Astrocyte (in vitro differentiated cells and primary cell): ENCODE measurements at places on chromosomes 5 and 9.

GRCh38 chr5:32099486-32100035 lies 74.6 kb downstream of the GOLPH3 start:
- no peak for DNase-seq

DNA sequence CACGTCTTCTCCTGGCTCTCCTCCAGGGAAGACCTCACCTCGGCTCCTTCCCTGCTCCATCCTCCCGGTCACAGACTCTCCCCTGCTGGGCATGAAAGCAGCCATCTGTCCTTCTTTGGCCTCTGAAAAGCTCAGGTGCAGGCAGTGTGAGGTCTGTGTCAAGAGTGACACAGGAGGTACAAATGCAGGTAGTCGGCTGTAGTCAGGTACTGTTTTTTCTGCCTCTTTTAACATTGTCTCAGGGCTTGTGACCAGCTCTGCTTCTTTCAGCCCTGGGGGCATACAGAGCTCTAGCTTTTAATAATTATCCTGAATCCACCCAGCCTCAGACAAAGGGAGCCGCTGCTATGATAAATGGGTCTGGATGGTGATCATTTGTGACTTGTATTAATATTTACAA lies 46.4 kb downstream of the C5orf15 start:
- no peak for DNase-seq

DNA sequence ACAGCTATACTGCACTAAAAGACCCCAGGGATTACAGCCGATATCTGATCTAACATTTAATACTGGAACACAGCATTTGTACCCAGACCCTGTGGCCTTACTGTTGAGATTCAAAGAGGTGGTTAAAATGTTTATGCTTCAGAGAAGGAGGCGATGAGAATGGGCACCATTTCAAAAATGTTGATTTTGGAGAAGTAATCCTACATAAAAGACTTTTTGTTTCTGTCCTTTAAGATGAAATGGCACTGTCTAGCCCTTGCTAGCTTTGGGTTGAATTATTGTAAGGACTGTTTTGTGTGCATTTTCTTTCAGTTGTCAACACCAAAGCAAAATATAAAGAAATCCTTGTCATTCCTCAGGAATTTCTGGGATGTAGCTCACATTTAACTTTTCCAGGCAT lies 288.5 kb upstream of the ANKH start:
- DNase-seq, result no peak

DNA sequence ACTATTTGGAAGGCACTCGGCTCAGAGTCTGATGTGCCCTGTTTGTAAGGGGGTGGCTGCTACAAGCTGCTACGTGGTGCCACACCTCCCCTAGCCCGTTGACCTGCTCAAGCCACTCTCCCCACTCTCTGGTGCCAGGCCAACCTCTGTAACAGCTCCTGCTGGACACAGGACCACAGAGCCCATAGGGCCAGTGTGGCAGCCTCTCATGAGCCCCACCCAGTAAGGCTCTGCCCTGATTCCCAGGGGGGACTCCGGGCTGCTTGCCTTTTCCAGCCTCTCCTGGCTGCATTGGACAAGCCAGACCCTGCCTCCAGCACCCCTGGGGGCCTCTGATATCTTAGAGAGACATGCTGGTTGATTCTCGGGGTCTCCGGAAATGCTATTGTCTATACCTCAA lies 53.3 kb upstream of the ANGPTL2 start:
- no peak for DNase-seq

GRCh38 chr5:27472000-27472763 lies 433.8 kb upstream of the CDH9 start:
- no peak for DNase-seq

DNA sequence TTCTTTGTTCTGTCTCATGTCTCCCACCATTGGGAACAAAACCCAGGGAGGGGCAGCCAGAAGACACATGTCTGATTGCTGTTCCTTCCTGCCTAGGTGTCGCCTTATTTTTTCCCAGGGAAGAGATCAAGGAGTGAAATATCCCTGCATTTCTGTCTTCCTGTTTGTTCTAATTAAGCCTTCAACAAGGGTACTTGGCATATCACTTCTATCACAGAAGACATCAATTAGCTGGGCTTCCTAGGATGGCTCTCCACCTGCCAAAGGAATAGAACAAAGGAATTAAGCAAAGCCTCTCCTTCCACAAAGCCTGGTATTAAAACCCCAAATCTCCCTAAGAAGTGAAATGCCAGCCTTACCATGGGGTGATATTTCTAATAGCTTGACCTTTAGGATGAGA lies 299.5 kb upstream of the CD180 start:
- DNase-seq, result no peak

DNA sequence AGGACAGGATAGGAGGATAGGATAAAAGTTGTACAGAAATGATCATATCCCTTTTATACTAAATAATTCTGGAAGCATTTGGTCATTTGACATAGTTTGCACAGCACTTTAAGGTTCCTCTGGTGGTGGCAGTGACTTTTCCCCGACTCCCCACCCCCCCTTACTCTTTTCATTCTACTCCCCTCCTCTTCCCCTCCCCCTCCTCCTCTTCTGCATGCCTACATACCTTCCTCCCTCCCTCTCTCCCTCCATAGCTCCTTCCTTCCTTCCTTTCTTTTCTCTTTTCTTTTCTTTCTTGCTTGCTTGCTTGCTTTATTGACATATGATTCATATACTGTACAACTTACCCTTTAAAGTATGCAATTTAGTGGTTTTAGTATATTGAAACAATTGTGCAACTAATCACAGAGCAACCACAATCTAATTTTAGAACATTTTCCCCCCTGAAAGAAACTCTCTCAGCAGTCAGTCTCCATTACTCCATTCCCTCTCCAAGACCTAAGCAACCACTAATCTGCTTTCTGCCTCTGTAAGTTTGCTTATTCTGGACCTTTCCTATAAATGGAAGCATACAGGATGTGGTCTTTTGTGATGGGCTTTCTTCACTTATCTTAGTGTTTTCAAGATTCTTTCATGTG lies 159.0 kb downstream of the HACD4 start:
- DNase-seq, result peak; percentile 91

DNA sequence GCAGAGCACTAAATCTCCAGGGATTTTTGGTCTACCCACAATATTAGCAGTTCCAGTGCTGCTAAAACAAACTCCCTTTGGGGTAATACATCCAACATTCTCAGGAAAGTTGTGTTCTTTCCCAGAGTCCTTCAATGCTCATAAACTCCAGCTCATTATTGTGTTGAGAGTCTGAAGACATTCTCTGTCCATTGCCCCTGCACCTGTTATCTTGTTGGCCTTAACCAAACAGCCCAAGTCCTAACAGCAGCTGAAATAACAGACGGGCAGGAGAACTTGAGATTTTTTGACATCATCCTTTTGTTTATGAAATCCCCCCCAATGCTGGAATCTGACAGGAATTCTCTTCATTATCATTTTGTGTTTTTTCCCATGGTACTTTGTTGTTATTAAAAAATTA lies 110.8 kb downstream of the PAPPA start:
- no peak for DNase-seq

DNA sequence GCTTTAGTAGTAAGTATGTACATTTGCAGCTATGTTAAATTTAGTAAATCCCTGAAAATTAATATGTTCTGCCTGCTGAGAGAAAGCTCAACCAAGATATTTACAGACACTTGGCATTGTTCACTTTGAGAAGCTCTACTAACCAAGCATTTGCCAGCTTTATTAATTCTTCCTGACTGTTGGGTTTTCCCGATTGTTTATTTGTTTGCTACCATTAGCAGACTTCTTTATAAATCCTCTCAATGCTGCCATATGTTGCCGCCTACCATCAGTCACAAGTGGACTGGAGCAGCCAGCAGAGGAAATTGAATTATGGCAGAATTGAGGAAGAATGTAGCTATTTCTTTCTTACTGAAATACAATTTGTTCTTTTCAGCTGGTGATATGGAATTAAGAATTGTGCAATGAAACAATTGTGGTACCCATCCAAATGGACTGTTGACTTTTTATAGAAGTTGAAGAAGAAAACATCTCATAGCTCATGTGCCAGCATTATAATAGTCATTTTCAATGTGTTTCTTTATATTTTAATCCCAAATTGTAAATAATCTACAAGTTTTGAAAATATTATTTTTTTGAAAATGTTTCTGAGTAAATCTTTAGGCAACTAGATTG lies 588.7 kb upstream of the CDH6 start:
- no peak for DNase-seq

- peak; percentile 25 for DNase-seq
Measured at GRCh38 chr9:35882263-35882848, 12.2 kb upstream of the OR13J1 start.

GRCh38 chr9:14485366-14485765 lies 171.4 kb upstream of the NFIB start:
- DNase-seq, result peak; percentile 28

DNA sequence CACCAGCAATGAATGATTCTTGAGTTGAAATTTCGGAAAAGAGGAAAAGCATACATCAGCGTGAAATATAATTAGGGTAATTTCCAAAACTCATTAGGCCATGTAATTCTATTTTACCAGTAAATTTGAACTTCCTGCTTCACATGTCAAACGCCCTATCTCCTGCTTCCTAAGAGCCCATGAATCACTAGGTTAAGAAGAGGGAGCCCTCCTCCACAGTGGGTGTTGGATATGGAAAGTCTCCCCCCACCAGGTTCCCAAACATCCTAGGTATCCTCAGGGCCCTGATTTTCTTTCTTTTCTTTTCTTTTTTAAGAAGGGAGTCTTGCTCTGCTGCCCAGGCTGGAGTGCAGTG lies 115.2 kb downstream of the SUSD1 start:
- no peak for DNase-seq
